ENCODE measurements at places on chromosomes 11 and 22.

- DNase-seq = no peak
These were observed 3.5 kb downstream of the CRYBB1 start for GRCh38 chr22:26614322-26614721.

DNA sequence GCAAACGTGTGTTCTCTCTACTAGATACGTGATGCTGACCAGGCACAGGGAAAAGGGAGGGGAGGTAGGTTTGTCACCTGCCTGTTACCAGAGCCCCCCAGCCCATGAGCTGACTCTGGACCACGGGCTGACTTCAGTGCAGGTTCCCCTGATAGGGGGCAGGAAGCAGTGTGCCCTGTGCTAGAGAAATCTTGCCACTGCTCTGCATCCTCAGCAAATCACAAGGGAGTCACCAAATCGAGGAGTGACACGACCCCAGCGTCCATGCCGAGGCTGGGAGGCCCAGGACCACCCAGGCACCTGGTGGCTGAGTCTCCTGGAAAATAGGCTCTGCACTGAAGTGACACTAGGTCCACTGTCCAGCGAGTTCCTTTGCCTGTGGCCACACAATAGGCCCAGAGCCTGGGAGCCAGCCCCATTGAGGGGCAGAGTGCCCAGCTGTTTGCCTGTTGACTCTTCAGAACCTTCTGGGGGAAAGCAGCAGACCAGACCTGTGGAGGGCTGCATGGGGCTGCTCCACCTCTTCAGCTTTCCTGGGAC is 99.3 kb downstream of the CTTN start:
- DNase-seq = no peak

- DNase-seq = no peak
These were observed 17.4 kb upstream of the TMEM45B start for GRCh38 chr11:129798212-129798611.

- peak; percentile 90 for DNase-seq
These were observed 158.5 kb downstream of the ADAMTS15 start for GRCh38 chr11:130606781-130607511.

DNA sequence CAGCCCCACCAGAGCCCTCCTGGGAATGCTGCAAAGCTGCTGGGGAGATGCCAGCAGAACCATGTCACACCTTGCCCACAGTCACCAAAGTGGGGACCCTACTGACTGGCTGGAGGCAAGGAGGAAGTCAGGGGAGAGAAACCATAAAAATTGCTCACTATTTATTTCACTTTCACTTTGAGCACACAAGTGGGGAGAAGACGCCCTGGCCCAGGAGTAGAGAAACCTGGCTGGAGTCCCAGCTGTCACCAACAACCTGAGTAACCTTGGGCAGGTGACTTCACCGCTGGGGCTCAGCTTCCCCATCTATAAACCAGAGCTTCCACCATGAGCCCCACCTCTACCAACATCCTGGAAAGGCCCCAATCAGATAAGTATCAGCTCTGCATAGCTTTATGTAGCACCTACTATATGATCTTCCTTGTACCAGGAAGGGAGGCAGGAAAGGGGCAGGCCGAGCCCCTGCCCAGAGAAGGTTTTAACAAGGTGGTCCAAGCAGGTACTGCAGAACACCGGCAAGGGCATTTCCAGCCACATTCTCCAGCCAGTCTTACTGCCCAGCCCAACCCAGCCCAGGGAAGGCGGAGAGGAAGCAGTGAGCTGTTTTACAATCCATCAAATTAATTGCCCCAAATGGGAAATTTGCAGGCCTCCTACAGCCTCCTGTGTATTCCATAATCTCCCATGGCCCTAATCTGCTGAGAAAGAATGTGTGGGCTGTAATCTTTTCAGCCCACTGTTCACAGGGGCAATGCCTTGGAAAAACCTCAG is 27.6 kb downstream of the PLEKHA7 start:
- DNase-seq = no peak

- DNase-seq = no peak
These were observed 1.0 kb downstream of the RASSF10 start for GRCh38 chr11:13009921-13010748.

- DNase-seq = no peak
These were observed 82.5 kb upstream of the TEAD1 start for GRCh38 chr11:12591706-12592105.

DNA sequence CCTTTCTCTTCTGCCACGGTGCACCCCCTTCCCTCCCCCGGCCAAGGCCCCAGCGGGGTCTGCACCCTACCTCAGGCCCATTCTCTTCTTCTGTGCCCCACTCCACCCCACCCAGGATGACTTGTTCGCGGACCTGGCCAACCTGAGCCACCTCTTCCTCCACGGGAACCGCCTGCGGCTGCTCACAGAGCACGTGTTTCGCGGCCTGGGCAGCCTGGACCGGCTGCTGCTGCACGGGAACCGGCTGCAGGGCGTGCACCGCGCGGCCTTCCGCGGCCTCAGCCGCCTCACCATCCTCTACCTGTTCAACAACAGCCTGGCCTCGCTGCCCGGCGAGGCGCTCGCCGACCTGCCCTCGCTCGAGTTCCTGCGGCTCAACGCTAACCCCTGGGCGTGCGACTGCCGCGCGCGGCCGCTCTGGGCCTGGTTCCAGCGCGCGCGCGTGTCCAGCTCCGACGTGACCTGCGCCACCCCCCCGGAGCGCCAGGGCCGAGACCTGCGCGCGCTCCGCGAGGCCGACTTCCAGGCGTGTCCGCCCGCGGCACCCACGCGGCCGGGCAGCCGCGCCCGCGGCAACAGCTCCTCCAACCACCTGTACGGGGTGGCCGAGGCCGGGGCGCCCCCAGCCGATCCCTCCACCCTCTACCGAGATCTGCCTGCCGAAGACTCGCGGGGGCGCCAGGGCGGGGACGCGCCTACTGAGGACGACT is 15.9 kb downstream of the RTN4RL2 start:
- DNase-seq = no peak

DNA sequence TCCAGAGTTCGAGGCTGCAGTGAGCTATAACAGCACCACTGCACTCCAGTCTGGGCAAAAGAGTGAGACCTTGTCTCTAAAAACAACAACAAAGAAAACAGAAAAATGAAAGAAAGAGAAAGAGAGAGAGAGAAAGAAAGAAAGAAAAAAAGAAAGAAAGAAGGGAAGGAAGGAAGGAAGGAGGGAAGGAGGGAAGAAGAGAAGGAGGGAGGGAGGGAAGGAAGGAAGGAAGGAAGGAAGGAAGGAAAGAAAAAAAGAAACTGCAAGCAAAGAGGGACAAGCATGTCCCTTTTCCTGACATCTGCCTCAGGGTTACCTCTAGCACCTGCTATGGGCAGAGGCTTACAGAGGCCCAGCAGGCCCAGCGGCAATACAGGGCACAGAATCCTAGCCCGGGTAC is 475.0 kb downstream of the MIAT start:
- no peak for DNase-seq

GRCh38 chr11:131546218-131546895 is 175.9 kb downstream of the NTM start:
- no peak for DNase-seq

DNA sequence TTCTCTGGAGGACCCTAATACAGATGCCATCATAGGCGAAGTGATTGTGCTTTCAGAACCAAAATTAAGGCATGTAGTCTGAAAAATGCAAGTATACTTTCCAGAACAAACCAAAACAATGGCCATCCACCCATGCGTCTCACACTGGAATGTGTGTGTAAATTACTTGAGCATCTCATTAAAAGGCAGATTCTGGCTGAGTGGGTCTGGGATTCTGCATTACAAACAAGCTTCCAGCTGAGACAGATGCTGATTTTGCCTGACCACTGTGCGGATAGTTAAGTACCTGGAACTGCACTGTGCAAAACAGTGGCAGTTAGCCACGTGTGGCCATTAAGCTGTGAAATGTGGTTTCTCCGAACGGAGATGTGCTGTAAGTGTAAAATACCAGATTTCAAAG is 26.2 kb downstream of the RRP7A start:
- DNase-seq = no peak

DNA sequence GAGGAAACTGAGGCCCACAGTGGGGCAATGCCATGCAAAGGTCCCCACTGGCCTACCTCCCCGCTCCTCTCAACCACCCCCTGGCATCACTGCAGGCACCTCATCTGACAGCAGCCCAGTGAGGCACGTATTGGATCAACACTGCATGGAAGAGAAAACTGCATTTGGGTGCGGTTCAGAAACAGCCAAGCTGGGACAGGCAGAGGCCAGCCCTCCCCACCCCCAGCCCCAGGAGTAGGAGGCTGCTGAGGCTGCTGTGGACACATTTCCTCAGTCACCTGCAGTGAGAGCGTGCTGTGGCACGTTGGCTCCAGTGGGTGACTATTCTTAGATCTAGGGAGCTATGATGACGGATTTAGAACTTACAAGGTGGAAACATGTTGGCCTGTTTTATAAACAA is 63.7 kb downstream of the KCNC1 start:
- DNase-seq = no peak

- DNase-seq = no peak
These were observed 14.0 kb downstream of the SHANK2 start for GRCh38 chr11:71238285-71238875.

GRCh38 chr11:33832676-33833075 is 58.4 kb upstream of the FBXO3 start:
- DNase-seq = no peak

GRCh38 chr11:76510060-76511047 is 65.5 kb downstream of the EMSY start:
- DNase-seq = peak; percentile 61

DNA sequence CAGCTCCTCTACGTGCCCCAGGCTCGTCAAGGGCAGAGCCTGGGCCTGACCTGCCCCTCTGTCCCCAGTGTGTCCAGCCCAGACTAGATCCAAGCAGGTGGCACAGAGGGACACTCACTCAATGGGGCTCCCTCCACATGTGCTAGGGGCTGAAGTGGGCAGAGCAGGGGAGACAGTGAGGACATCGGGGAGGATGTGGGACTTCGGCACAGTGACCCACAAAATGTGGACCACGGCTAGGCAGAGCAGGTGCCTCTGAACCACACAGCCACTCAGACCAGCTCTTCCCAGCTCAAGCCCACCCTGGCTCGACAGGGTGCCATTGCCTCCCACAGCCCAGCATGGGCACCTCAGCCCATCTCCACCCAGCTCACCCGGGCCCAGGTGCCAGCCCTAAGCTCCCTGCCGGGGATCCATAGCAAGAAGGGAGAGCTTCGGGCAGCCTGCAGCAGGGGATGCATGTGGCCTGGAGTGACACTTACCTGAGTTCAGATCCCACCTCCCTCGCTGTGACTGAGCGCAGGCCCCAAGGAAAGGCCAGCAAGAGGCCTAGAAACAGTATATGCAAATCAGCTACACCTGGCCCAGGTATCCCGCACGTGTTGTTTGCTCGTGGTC is 46.9 kb upstream of the RTL6 start:
- no peak for DNase-seq

DNA sequence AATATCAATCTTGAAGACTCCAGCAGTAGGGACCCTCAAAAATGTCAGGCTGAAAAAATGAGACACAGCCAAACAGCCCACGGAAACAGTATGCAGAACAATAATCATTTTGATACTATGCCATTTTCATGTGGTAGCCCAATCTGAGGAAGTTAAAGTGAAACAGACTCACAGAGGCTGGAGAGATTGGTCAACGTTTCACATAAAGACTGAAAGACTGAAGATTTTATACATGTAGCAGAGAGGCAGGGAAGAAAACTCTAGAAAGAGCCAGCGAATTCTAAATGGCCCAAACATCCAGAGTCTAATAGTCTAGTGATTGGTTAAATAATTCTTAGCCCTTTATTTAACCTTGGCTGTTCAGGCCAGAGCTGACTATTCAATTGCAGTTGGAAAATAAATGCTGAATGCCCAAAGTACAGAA is 49.4 kb downstream of the MAML2 start:
- DNase-seq = no peak

- DNase-seq = no peak
These were observed 24.7 kb downstream of the CAPN1 start for GRCh38 chr11:65206441-65206841.

DNA sequence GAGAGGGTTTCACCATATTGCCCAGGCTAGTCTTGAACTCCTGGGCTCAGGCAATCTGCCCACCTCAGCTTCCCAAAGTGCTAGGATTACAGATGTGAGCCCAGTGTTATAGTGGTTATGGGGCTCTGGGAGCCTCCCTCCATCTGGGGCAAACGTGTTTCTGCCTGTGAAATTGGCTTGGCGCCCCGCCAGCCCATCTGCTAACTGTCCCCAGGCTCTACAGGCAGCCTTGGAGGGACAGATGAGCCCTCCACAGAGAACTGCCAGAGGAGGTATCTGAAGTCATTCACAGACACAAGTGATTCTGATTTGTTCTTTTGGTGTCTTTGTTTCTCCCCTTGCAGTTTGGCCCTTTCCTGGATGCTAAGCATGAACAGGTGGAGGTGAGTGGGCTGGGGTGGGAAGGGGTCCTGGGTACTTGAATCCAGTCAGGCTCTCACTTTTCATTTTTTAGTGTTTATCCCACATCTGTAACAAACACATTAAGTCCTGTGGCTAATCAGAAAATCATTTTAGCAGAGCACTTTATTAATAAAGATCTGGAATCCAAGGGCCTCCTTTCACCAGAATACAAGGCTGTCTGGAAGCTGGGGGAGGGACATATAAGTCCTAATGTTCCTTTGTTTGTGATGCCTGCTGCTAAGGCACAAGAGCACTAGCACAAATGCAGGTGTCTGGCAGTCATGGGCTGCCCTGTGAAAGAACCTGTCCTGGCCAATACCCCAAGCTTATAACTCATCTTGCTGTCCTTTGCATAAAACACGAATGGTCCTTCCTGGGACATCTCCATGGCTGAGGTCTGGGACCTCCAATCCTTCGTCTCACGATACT is 25.7 kb upstream of the CDC42EP2 start:
- DNase-seq = peak; percentile 69

DNA sequence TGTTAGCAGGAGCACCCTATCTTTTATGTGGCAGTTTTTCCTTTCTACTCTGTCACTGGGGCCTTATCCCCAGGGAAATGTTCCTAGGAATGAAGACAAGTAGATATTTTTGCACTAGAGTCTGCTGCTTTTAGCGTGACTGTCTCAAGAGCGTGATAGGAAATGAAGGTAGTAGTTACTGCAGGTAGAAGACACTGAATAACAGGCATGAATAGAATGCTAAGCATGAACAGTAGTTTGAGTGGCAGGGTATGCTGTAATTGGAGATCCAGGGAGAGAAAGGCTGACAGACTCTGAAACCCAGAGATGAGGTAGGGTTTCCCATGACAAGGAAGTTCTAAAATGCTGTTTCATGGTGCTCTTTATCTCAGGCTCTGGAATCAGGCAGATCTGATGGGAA is 475.1 kb downstream of the NELL1 start:
- DNase-seq = no peak

- DNase-seq = no peak
These were observed 22.9 kb upstream of the TLCD5 start for GRCh38 chr11:120302001-120302805.

- no peak for DNase-seq
These were observed 10.2 kb downstream of the FUT4 start for GRCh38 chr11:94553938-94554337.

Measured in fibroblast of gingiva (primary cell).